Cerebellum (tissue), 4 donors: ENCODE measurements at places on chromosomes 6 and 20.

- DNase-seq: peak; percentile 67
These were observed 868 bp downstream of the SAMD10 start for GRCh38 chr20:63978319-63979228.

- no peak for DNase-seq
These were observed 71.3 kb downstream of the EFHC1 start for GRCh38 chr6:52491203-52492069.

GRCh38 chr20:48728042-48728825 lies 99.6 kb downstream of the PREX1 start:
- DNase-seq: peak; percentile 30

DNA sequence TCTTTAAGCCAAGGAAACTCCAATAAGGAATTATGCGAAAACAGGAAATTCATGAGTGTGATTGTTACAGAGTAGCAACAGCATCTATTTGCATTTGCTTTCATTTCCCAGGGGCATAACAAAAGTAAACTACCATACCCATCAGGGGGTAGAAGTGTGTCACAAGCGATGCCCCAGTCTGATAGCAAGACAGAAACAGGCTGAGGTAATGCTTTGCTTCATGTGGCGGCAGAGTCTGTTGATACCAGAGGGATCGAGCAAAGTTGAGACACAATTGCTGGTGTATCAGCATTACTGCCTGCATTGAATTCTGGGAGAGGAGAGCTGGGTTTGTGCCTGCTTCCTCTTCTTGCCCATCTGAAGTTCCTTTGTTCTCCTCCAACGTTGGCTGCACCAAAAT lies 51.2 kb upstream of the LYRM2 start:
- DNase-seq: no peak

GRCh38 chr20:59165891-59166709 lies 2.5 kb downstream of the ZNF831 start:
- no peak for DNase-seq

- DNase-seq: no peak
These were observed 99.4 kb downstream of the EYA4 start for GRCh38 chr6:133340557-133340956.

- DNase-seq: peak; percentile 18
These were observed 46.3 kb downstream of the CYP39A1 start for GRCh38 chr6:46606338-46606737.

GRCh38 chr20:31549513-31549880 lies 35.3 kb downstream of the HM13 start:
- no peak for DNase-seq

DNA sequence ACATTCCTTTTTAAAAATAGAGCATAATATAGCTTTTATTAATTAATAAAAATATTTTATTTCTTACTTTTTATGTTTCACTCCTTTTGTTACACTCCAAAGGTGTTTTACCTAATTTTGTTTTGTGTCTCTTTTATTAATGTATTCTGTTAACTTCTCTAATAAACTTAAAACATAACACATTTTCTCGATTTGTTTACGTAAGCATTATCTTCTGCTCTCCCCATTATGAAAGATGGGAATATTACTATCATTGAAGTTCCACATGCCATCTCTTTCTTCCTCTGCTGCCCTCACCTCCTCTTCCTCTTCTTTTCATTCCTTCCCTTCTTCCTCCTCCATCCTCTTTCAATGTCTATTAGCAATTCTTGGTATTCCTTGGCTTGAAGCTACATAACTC lies 85.0 kb upstream of the HCRTR2 start:
- no peak for DNase-seq

DNA sequence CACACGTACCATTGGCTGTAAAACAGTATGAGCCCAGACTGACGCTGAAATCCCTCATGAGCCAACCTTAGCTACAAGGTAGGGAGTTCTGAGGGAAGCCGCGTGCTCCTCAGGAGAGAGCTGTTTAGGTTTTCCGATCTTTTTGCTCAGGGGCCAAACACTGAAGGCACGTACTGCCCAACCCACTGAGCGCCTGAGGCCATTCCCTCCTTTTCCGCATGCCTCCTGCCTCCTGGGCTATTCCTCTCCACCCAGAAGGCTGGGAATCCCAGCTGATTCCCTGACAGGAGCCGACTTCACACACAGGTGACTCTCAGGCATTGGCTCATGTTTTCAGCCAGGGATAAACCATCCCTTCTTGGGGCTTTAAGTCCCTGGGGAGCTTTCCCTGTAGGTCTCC lies 5.4 kb upstream of the FAM83D start:
- DNase-seq: no peak

DNA sequence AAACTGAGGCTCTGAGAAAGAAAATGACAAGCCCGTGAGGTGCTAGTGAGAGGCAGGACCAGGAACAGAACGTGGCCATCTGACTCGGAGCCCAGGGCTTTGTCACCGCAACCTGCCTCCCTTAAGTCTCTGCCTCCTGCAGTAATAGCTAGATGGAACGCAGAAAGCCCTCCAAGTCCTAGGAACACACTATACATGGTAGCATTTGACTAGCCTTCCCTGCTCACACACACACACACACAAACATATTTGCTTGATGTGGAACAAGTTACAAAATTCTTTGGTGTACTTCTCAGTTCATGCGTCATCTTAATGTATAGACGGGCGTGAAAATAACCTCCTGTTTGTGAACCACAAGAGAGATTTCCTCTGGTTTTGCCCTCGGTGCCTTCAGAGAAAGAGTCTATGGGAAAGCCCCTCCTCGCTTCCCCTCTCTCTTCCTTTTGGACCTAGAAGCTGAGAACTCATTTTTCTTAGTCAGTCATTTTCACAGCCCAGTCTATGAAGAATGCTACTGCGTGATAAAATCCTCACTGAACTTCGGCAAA lies 38.8 kb downstream of the C6orf52 start:
- DNase-seq: no peak
